ENCODE measurements at places on chromosomes 1 and 21.

DNA sequence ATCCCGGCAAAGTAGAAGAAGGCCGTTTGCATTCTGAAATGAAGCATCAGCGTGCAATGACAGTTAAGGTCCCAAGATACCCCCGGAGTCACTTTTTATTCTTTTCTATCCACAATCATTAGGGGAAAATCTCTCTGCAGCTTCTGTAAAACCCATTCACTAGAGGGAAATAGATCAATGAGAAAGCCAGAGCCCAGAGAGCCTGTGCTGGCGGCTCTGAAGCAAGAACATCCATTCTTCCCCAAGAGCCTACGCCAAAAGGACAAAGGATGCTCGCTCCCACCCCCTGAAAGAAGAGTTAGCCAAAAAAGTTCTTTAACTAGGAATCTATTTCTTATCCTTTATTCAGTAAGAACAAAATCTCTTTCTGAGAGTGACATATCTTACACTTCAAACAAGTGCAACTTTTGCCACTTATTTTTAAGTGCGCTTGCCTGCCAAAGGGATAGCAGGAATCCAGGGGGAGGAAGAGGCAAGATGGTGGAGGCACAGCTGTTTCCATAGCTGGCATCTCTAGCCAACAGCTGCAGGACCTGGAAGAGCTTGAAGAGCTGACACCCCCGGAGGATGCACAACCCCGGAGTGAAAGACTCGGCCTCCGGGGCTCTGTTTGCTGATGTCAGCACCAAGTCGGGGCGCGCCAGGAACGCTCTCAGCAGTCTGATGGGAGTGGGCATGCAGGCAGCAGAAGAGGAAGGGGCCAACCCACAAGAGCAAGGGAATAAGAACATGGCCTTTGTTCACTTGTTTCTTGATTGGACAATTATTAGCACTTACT is 68.7 kb downstream of the KCNN3 start:
- peaks cover 2% of the 10 kb centered on the region for H3K4me1 ChIP-seq
- peaks cover 46% of the 10 kb centered on the region for H3K27me3 ChIP-seq
- H3K27ac ChIP-seq, result no peak overlapping the region
- no peak for ATAC-seq
- no peak overlapping the region for H3K4me3 ChIP-seq

DNA sequence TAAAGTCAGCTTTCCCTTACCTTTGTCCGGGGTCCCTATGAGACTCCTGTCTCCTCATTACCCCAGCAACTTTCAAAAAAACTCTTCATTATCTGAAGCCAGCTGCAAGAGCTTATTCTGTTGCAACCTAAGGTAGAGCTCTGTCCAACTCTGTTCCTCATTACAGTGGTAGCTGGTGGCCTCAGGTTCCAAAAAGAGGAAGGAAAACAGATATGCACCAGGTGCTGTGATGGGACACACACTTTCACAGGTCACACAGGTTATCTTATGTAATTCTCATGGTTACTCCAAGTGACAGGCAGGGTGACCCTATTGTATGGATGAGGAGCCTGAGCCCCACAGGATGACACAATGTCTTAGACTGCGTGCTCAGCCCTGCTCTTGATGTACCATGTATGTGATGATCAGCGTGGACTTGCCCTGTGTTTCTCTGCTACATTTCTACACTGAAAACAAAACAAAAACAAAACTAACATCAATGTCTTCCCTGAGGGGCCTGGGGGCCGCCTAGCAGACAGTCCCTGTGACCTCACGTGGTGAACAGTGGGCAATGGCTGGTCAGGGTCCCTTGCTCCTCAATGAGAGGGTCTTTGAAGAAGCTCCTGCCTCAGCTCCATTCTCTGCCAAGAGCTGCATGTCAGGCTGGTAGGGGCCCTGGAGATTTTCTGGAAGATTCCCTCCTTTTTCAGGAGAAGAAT is 9.7 kb upstream of the TENT5C start:
- ATAC-seq, result peak; percentile 94
- H3K27me3 ChIP-seq, result no peaks in the 10 kb centered on the region
- H3K27ac ChIP-seq, result no peak overlapping the region
- H3K36me3 ChIP-seq, result no peaks in the 10 kb centered on the region

DNA sequence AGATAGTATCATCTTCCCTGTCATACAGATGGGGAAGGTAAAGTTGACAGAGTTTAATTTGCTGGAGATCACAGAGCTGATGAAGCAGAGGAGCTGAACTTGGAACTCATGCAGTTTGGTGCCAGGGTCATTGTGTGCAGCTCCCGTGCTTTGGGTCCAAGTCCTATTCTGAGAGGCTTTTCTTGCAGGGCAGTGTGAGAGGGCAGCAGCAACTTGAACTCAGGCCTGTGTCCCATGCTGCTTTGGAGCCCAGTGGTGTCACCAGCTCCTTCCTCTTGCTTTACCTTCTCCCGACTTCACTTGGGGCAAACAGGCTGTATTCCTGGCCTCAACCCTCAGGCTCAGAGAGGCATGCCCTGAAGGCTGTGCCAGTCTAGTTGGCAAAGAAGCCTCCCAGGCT is 24.7 kb downstream of the INAVA start:
- no peak overlapping the region for H3K27ac ChIP-seq
- no peaks in the 10 kb centered on the region for H3K36me3 ChIP-seq
- H3K4me1 ChIP-seq, result no peaks in the 10 kb centered on the region
- no peak for ATAC-seq

DNA sequence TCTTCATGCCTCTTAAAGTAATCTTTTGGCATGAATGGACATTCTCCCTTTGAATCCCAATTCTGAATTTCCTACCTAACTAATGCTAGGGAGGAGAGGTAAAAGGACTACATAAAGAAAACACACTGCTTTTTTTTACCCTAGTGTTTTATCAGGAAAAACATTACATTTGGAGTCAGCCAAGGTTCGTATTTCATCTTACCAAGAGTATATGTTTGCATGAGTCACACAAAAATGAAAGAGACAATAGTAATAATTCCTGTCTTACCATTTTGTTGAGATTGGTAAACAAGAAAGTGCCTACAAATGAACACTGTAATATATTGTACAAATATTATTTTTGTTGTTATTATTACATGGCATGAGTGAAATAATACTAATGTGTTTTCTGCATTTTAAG is 112.9 kb upstream of the WARS2 start:
- no peak for ATAC-seq
- H3K36me3 ChIP-seq, result peaks cover 15% of the 10 kb centered on the region
- H3K27ac ChIP-seq, result no peak overlapping the region

DNA sequence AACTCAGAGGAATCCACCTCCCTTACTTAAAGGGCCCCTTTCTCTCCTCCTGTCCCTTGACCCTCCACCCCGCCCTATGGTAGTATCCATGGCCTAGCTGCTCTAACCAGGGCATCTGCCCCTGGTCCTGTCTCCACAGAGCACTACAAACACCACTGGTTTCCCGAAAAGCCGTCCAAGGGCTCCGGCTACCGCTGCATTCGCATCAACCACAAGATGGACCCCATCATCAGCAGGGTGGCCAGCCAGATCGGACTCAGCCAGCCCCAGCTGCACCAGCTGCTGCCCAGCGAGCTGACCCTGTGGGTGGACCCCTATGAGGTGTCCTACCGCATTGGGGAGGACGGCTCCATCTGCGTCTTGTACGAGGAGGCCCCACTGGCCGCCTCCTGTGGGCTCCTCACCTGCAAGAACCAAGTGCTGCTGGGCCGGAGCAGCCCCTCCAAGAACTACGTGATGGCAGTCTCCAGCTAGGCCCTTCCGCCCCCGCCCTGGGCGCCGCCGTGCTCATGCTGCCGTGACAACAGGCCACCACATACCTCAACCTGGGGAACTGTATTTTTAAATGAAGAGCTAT is 1.7 kb downstream of the BTG2 start:
- H3K4me3 ChIP-seq, result peak overlapping the region; percentile 97
- peaks cover 72% of the 10 kb centered on the region for H3K4me1 ChIP-seq
- H3K36me3 ChIP-seq, result peaks cover 57% of the 10 kb centered on the region
- H3K27ac ChIP-seq, result peak overlapping the region; percentile 80
